ENCODE measurements at places on chromosomes 5 and 9.

GRCh38 chr9:14131356-14132088, 182.4 kb downstream of the NFIB start:
- no peak for DNase-seq

DNA sequence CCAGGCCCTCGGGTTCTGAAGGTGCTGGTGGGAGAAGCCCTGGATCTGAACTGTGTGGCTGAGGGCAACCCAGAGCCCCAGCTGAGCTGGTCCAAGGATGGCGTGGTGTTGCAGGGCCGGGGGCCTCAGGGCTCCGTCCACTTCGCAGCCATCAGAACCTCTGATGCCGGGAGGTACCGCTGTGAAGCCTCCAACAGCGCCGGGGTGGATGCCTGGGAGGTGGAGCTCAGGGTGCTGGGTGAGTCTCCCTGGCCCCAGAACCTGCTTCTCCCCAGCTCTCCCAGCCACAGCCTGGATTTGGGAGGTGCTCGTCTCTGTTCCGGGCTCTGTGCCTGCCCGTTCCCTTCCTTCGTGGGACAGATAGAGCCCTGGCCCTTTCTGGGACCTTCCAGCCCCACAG, 75.6 kb downstream of the HMCN2 start:
- no peak for DNase-seq

DNA sequence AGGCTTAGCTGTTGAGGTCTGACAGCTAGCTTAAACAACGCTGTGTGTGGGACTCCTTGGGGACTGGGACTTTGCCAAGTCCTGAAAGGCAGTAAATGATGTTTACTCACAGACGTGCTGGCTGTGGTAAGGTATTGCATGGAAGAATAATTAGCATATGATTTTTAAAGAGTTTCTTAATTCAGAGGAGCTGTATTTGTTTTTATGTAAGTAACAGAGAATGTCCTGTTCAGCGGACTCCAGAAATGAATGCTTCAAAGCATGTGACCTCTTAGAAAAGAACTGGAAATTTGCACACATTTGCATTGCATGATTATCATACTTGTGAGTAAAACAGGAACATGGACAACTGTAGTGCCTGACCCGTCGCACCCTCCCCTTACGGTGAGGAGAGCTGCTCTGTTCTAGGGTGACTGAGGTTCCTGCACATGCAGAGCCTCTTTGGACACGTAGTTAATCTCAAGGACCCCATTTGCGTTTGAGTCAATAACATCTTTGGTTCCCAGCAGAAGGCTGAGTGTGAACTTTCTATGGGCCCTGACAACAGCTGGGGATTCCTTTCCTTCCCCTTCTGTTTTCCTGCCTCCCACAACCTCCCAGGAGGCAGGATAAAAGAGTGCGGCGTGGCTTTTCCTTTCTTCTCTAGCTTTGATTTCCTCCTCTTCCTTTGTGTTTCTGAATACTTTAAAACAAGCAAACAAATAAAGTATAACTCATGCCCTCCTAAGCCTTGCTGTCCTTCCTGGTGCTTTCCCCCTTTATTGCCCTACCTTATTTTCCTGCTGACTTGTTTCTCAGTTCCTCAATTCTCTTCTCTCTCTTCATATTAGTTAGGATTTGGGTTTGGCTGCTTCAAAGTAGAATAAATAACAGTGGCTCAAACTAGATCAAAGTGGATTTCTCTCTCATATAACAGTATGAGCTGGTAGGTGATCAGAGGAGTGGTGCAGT, 157.2 kb upstream of the CD180 start:
- no peak for DNase-seq

DNA sequence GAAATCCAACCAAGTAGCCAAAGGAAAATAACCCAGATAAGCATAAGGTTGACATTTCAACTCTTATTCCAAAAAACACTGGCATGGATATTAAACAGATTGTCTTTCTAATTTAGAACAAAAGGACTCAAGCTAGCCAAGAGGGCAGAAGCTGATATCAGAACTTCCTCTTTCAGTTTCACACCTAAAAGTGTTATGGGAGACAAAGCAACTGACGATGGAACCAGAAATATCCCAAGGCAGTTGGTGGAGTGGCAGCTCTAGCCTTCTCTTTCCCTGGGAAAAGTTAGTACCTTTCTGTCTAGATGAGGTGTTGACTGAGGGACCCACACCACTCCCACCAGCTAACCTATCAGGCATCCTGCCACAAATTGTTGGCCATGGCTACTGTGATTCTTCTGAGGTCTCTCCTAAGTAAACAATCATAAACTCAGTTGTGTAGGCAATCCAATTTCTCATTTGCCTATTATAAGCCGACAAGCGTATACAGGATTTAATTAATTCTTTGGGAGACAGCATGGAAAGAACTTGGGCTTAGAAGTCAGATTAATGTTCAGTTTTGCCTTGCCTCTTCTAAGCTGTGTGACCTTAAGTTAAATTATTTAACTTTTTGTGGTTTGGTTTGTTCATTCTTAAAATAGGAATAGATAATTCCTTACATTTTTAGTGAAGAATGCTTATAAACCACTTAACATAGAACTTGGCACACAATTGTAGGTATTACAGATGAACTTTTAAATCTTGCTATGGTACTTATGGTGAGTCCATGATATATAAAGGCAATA, 110.9 kb upstream of the ADAMTSL1 start:
- no peak for DNase-seq

DNA sequence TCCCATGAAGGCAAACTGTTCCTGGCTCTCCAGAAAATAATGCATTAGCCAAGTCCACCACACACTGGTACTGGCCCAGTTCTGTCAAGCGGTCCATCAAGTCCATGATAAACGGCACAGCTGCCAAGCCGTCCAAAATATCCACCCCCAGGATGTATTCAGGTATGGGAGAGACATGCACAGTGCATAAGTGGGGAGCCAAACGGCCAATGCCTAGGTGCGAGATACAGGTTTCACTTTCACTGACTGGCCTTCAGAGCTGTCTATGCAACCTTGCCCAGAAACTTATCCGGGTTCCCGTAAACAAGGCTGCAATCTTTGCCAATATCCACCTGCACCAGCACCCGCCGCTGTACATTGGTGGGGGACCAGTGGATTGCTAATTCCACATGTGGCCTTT, 795.8 kb downstream of the EFNA5 start:
- DNase-seq = no peak

- DNase-seq = no peak
These were observed 57.3 kb downstream of the GADD45G start for GRCh38 chr9:89661956-89662717.

DNA sequence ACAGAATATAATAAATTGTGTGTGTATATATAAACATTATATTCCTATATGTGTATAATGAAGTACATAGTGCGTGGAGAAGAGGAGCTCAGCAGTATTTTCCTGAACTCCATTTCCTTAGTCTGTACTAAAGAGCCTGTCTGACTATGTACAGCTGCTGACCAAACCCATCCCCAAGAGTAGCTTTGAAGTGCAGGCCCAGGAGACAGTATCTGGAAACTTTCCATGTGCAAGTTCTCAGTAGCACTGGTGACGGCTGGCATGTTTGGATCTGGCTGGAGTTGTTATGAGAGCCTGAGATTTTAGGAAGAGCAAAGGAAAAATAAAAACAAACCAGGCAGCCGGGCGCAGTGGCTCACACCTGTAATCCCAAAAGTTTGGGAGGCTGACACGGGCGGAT, 244.2 kb downstream of the RFK start:
- no peak for DNase-seq

GRCh38 chr5:72138943-72139521, 31.8 kb downstream of the MAP1B start:
- peak; percentile 39 for DNase-seq

GRCh38 chr5:95935553-95936100, 26.0 kb downstream of the ELL2 start:
- no peak for DNase-seq

DNA sequence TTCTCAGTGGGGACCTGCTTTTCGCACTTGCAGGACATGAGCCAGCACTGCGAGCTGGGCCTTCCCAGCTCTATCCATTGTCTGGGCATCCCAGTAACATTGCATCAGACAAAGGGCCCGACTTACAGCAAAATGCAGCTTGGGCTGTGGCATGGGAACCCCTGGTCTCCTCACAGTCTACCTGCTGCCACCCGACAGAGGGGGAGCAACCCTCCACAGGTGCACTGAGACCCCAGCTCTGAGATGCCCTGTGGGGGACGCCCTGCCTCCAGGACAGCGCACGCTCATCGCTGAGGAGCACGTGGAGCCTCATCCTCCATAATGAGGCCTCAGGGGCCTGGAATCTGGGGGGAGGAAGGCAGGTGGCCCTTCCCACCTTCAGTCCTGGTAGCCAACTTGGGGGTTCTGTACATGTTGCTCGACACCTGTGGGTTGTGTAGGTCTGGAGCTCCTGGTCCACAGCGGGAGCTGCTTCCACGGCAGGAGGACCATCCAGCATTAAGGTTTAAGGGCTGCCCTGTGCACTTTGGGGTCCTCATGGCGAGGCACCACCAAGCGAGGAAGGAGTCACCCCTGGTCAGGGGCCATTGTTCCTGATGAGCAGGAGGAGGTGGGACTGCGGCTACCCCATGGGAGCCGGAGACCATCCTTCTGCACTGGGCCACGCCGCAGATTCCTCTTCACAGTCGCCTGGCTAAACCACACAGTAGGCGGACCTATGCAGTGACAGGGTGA, 376.5 kb upstream of the IRX1 start:
- no peak for DNase-seq

DNA sequence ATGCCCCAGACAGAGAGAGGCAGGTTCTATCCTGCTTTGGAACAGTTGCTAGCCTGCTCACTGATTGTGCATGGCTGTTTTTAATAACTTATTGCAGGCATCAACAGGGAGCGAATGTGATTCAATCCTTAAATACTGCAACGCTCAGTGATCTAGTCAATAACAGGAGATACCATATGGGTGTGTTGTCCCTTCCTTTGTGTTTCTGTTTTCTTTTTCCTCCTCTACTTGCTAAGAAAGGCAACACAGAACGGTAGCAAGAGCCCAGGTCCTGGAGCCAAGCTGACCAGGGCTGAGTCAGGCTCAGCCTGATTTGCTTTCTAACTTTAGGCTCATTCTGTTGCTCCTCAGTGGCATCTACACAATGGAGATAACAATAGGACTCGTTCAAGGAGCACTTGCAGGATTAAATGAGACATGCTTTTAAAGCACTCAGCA, 98.6 kb upstream of the EQTN start:
- no peak for DNase-seq

GRCh38 chr9:136616307-136616635, 46.4 kb upstream of the EGFL7 start:
- no peak for DNase-seq

GRCh38 chr5:25964009-25964372, 1074.4 kb downstream of the CDH9 start:
- DNase-seq = no peak

- no peak for DNase-seq
These were observed 69.1 kb downstream of the GDNF start for GRCh38 chr5:37770786-37771185.

GRCh38 chr9:15576350-15577050, 23.7 kb downstream of the CCDC171 start:
- no peak for DNase-seq

GRCh38 chr5:73496984-73497457, 1.2 kb upstream of the BTF3 start:
- no peak for DNase-seq

DNA sequence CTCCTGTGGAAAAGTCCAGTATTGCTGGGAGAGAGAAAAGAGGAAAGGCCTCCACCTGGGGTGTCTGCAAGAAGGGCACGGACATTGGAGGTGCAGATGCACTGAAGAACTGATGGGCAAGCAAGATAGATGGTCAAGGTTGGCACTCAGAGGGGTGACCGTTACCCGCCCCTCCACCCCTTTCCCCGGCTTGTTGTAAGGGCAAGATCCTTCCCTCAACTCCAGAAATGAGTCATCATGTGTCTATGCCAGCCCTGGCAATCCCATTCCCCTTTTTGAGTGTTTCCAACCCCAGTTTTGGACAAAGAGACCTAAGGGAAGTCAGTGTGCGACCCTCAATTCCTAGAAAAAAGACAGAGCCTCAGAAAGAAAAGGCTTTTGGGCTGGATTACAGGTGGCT, 34.9 kb upstream of the ATP6V1G1 start:
- no peak for DNase-seq

DNA sequence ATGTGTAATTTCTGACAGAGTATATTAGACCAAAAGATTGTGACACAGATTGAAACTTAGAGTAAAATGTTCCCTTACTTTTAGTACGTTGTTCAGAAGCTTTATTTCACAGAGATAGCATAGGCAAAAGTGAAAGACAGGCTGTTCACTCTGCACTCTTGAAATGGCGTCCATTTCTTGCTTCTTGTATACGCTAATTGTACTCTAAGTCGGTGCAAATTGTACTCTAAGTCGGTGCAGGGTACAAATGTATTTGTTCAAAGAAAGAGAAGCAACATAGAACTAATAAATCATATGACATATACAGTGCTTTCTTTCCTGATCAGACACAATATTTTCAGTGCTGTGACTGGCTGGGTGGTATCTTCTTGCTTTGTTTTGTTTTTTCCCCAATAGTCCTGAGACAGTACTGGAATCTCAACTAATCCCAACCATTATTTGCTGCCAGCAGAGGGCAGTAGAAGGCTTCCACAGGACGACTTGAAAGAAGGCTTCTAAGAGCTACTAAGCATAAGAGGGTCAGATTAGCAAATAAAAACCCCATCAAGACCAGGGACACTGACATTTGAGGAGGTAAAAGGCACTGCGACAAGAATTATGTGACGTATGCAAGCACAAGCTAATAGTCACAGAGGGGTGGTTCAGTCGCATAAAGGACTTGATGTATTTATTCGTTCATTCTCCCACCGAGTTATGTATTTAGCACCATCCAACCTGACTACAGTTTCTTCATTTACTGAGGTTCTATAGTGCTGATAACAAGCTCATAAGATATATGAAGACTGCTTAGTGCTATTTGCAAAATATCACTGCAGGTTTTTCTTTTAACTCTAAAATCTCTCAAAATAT, 831.8 kb downstream of the TAF11L14 start:
- peak; percentile 32 for DNase-seq

DNA sequence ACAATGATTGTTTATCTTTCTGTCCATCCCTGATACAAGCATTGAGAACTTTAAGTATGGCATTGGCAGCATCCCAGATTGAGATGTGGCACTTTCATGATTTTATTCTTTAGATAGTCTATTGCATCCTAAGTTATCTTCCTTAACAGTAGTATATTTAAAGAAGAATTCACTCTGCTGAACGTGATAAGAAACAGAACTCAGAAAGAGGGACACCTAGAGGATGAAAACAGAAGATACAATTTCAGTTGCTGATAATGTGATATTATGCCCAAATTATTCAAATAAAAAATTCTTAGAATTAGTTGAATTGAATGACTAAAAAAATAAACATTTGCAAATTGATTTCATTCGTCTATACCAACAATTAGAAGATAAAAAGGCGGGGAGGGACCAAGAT, 218.1 kb upstream of the DMRTA1 start:
- no peak for DNase-seq

- DNase-seq = no peak
These were observed 5.8 kb upstream of the KLHL3 start for GRCh38 chr5:137741718-137742117.
